Pericardium fibroblast (primary cell): ENCODE measurements at places on chromosomes 4 and X. TPM values are rescaled to one million over a fixed set of nuclear protein-coding genes. Genes with fewer than 3 reads are reported as not detected.

Gene SPCS3
- 53.8 and 71.5 TPM in 2 replicates for total RNA-seq

Gene LUZP4
- not detected in 2 replicates for total RNA-seq

Gene C4orf51
- total RNA-seq = not detected in 2 replicates

Gene SERTM2
- total RNA-seq = not detected in 2 replicates

Gene TMEM175
- total RNA-seq = 24.3 and 33.8 TPM in 2 replicates

Gene LIAS
- total RNA-seq = 7.1 and 8.9 TPM in 2 replicates

Gene PAGE2B
- total RNA-seq = not detected in 2 replicates

Gene AKAP4
- not detected in 2 replicates for total RNA-seq

Gene RIBC1
- 0.17 TPM in 1 of 2 replicates, not detected in the other for total RNA-seq
